Thyroid gland (tissue), 4 donors: ENCODE measurements at places on chromosomes 5 and 9. TPM values are rescaled to one million over a fixed set of nuclear protein-coding genes. Genes with fewer than 3 reads are reported as not detected.

GRCh38 chr5:35651002-35651756, 33.5 kb downstream of the SPEF2 start:
- H3K27me3 ChIP-seq = no peaks in the 10 kb centered on the region
- no peaks in the 10 kb centered on the region for H3K4me1 ChIP-seq
- no peak overlapping the region for H3K4me3 ChIP-seq

GRCh38 chr5:32785611-32786254, 74.6 kb downstream of the NPR3 start:
- no peak overlapping the region for H3K27ac ChIP-seq
- H3K36me3 ChIP-seq = no peaks in the 10 kb centered on the region
- no peaks in the 10 kb centered on the region for H3K27me3 ChIP-seq
- no peak for DNase-seq

GRCh38 chr9:128838338-128838737, 8.7 kb upstream of the SPOUT1 start:
- H3K36me3 ChIP-seq = no peaks in the 10 kb centered on the region
- no peak for DNase-seq
- no peak overlapping the region for H3K27ac ChIP-seq
- no peaks in the 10 kb centered on the region for H3K4me1 ChIP-seq
- no peaks in the 10 kb centered on the region for H3K27me3 ChIP-seq
- H3K4me3 ChIP-seq = no peak overlapping the region

Gene MRNIP
- 37.1 TPM for total RNA-seq

- H3K4me3 ChIP-seq = no peak overlapping the region
- no peak for DNase-seq
- H3K27me3 ChIP-seq = no peaks in the 10 kb centered on the region
- no peak overlapping the region for H3K27ac ChIP-seq
- H3K36me3 ChIP-seq = no peaks in the 10 kb centered on the region
These were observed 3.3 kb downstream of the DOCK8 start for GRCh38 chr9:217950-218349.
